ENCODE measurements at places on chromosomes 6 and 20. TPM values are rescaled to one million over a fixed set of nuclear protein-coding genes. Genes with fewer than 3 reads are reported as not detected.

Gene FRK
- total RNA-seq, result 2.7 TPM

Gene MRAP2
- 32.9 TPM for total RNA-seq

Gene RING1
- total RNA-seq, result 22.5 TPM

Gene CDH4
- total RNA-seq, result 1.1 TPM

Gene C6orf47
- total RNA-seq, result 20.8 TPM

Gene ERVFRD-1
- total RNA-seq, result 0.10 TPM

Gene IL17A
- total RNA-seq, result not detected

Gene HLA-DQB2
- total RNA-seq, result not detected

Gene RAET1E
- 8.8 TPM for total RNA-seq

Gene COL9A1
- 4.2 TPM for total RNA-seq

Gene CAPN11
- 0.72 TPM for total RNA-seq

Gene RAB23
- total RNA-seq, result 38.7 TPM

Gene CBLN4
- not detected for total RNA-seq

Gene CASS4
- 2.8 TPM for total RNA-seq

Gene TMEM200A
- 17.7 TPM for total RNA-seq

Gene LRRN4
- not detected for total RNA-seq

Gene CLPSL2
- total RNA-seq, result not detected

Gene SLC22A16
- total RNA-seq, result 1.3 TPM

Gene BPIFB1
- 158 TPM for total RNA-seq

Gene LY6G6D
- not detected for total RNA-seq
